ENCODE measurements at places on chromosomes 11 and 22.

GRCh38 chr22:50613291-50613981 is 12.8 kb downstream of the MAPK8IP2 start:
- no peak for DNase-seq

DNA sequence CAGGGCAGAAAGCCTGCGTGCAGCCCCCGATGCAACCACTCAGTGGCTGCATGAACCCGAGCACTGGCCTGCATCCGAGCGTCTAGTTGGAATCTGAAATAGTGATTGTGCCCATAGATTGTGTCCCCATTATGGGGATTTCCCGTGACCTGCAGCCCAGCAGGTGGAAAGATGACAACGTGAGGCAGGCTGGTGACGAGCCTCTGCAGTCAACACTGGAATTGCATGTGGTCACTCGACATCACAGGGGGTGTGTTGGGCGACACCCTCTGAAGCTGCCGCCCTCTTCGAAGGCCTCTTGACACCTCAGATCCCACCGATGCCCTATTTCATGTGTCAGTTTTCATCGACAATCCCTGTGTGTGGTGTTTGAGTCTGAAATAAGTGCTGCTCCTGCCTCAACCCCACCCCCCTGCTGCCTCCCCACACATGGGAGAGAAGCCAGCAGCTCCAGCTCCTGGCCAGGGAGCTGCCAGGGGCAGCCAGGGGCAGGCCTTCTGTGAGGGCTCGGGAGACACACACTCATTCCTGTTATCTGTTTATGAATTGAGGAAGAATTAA is 172.0 kb upstream of the B3GAT1 start:
- DNase-seq = no peak

DNA sequence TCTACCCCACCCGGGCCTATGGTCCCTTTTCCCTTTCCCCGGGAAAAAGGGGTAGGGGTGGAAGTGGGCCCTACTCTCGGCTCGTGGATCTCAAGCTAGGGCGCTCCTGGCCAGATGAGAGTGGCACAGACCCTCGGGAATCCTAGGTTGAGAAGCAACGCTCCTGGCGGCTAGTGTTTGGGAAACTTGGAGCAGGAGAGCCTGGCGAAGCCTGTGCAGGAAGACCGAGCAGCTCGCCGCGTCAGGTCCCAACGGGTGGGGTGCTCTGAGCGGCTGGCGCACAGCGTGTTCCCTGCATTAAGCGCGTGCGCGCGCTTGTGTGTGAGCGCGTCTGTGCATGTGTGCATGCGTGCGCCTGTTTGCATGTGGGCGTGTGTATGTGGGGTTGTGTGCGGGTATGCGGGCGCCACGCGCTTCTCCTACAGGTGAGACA is 7.1 kb upstream of the FLI1 start:
- no peak for DNase-seq

GRCh38 chr11:117410861-117411710 is 83.4 kb downstream of the CEP164 start:
- peak; percentile 21 for DNase-seq

- DNase-seq = no peak
Measured at GRCh38 chr11:114296605-114297372, 590 bp downstream of the NNMT start.

Measured in fibroblast of upper back skin (primary cell).